Cardiac septum (tissue), 1 donor: ENCODE measurements at places on chromosomes 3 and 15. TPM values are rescaled to one million over a fixed set of nuclear protein-coding genes. Genes with fewer than 3 reads are reported as not detected.

The PDZRN3 gene
- total RNA-seq: 66.0 TPM

The DCUN1D1 gene
- total RNA-seq: 36.3 TPM

GRCh38 chr3:69669070-69669469 is 70.2 kb upstream of the MITF start:
- no peak for DNase-seq

DNA sequence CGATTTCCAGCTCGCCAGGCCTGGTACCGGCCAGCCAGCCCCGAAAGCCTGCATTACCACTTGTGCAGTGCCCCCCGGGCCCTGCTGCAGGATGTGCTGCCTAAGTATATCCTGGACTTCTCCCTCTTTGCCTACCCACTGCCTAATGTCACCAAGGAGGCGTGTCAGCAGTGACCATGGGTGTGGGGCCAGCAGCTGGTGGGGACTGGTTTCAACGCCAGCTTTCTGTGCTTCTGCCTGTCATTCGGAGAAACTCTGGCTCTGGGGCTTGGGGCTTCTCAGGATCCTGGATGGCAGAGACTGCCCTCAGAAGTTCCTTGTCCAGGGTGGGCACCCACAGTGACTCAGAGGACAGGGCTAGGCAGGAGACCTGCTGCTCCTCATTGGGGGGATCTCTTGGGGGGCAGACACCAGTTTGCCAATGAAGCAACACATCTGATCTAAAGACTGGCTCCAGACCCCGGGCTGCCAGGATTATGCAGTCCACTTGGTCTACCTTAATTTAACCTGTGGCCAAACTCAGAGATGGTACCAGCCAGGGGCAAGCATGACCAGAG is 1.5 kb downstream of the CHST14 start:
- no peak for DNase-seq

- DNase-seq: no peak
Measured at GRCh38 chr15:73048624-73049295, 3.5 kb upstream of the NEO1 start.

DNA sequence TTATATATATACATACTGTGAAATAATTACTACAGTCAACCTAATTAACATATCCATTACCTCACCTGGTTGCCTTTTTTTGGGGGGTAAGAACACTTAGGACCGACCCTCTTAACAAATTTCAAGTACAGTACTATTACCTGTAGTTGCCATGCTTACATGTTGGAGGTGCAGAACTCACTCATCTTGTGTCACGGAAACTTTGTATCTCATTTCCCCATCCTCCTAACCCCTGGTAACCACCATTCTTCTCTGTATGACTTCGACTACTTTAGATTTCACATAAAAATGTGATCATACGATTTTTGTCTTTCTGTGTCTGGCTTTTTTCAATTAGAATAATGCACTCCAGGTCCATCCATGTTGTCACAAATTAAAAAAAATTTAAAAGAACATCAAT is 55.5 kb upstream of the MELTF start:
- DNase-seq: no peak

DNA sequence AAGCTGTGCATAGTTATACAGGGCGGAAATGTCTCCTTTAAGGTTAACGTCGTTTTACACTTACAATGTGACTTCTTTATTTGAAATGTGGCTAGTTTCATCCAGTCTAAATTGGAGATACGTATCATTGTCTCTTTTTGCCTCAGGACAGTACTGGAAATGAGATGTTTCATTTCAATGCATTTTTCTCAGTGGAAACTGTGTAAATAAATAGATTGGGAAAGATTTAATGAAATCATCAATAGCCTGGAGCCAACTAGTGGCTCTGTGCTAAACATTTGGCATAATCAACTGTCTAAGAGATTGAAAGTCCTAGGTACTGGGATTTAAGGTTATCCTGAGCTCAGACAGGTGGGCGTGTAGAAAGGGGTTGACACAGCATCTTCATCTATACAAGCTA is 691.5 kb upstream of the CCDC54 start:
- no peak for DNase-seq

DNA sequence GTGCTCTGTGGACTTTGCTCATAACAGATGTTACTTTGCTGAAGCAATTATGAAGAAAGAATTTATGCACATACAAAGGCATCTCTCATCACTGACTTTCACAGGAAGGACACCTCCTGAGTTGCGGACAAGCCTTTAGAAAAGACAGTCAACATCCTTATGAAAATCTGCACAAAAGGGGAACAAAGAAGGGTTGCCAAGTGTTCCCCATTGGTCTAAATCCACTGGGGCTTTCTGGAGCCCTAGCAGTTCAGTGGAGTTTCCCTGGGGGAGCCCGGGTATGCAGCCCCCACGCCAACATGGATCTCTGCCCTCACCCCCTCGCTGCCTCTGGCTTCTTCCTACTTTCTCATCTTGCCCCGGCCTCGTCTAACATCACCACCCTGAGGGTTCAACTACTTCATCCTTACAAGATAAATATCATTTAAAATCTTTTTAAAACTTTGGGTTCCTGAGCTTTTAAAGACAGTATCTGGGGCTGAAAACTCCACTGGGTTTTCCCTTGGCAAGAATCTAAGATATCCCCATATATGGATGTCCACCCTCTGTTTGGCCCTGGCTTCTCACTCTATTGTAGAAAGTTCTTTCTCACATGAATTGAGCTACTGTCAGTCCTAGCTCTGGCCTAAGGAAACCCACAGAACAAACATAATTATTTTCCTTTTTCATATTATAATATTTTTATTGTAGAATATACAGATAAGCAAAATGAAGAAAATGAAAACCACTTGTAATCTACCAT is 207.9 kb upstream of the RGMA start:
- no peak for DNase-seq
